ENCODE measurements at places on chromosomes 12 and 14.
A peak's percentile ranks its signal among the peaks of the same experiment; 100 is the strongest.

DNA sequence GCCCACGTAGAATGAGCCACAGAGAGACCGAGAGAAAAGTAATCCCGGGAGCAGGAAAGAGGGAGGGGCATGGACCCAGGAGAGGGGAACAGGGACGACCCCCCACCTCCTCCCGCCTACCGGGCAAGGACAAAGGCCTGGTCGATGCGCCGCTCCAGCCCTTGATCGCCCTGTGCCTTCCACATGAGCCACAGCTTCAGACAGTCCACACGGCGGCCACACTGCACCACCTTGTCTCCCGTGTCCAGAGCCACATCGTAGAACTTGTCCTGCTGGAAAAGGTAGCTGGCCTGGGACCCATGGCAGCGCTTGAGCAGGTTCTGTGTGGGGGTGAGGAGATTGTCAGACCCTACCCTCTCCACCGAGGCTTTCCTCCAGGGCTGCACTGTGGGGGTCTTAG lies 20.5 kb upstream of the ZNF740 start:
- DNase-seq: no peak

DNA sequence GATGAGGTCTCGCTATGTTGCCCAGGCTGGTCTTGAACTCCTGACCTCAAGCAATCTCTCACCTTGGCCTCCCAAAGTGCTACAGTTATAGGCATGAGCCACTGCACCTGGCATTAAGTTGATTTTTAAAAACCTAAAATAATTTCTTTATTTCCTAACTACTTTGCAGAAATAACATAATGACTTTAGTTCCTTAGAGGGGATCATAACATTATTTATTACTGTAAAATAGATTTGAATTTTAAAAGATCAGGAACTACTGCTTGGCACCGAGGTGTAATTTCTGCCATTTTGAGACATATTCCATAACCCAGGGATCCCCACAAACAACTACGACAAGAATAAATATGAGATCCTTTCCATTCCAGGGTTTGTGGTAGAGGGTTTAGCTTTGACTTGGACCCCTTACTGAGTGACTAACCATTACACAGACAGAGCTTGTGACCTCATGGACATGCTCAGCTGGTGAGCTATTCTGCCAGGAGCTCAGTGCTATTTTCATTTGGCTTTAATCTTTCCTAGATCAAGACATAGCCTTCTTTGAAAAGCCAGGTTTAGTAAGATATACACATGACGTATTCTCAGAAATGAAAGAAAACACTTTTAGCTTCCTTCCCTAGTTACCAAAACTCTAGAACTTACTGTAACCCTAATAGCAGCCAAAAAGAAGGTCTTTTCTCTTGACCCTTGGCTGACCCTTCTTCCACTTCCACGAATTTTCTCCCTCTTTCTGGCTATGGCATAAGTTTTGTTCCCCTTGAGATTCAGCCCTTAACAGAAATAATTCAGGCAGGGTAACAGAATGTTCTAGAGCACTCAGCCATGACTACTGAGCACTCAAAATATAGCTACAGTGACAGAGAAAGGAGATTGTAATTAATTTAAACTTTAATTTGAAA lies 75.1 kb upstream of the NUDT4 start:
- no peak for DNase-seq

GRCh38 chr12:18782827-18783226 lies 44.9 kb downstream of the CAPZA3 start:
- DNase-seq: no peak

- DNase-seq: no peak
Observed at GRCh38 chr12:53115891-53116648, 12.8 kb downstream of the SOAT2 start.

DNA sequence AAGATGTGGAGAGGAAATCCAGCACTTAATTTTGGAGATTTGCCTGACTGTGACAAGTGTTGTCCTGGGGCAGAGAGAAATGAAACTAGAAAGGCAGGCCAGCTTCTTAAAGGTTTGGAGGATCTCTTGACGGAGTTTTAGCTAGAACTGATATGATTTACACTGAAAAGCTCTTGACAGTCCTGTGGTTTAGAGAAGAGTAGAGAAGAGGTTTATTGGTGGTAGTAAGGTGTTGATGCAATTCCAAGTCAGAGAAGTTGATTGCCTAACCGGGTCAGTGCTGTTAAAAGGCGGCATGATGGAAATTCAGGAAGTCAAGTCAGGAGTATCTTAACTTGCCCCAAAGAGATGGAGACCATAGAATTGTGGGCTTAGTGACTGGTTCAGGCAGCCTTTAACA lies 89.0 kb upstream of the TRAF3 start:
- DNase-seq: no peak

DNA sequence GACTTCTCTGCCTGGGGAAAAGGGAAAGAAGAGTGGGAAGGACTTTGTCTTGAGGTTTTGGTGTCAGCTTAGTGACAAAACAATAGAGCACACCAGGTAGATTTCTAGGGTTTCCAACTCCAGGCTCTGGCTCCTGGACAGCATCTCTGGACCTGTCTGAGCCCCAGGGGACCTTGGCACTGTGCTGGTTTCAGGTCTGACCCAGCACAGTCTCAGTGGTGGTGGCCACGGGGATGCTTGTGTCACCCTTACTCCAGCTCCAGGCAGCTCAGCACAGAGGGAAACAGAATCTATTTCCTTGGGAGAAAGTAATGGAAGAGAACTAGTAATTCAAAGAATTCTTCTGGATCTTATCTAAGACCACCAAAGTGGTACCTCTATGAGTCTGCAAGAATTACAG lies 11.1 kb upstream of the CKAP4 start:
- no peak for DNase-seq

DNA sequence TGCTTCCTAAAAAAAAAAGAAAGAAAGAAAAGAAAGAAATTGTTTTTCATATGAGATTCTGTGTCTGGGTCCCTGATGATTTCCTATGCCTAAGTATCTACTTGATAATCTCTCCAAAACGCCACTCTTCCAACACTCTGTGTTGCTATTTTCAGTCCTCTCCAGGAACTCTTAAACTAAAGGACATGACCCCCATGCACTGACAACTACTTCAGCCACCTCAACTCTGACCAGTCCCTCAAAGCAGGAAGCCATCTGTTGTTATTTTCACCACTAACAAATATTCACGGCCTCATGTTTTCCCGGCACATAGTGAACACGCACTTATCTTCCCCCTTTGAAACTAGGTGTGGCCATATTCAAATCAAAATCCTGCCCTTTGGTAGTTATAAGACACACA lies 259.3 kb downstream of the PPFIA2 start:
- no peak for DNase-seq

GRCh38 chr12:46267825-46268582 lies 839 bp downstream of the SLC38A1 start:
- peak; percentile 49 for DNase-seq

DNA sequence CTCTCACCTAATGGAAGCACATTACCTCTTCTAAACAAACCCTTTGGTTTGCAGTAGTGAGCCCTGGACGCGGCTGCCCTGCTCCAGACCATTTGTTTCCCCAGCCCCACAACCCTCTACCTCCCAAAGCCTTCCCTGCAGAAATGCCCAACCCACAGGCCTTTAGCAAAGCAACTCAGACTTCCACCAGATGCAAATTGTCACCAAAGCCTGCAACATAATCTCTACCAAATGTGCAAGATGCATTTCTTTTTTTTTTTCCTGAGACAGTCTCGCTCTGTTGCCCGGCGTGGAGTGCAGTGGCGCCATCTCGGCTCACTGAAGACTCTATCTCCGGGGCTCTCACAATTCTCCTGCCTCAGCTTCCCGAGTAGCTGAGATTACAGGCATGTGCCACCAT lies 56.2 kb downstream of the VWF start:
- DNase-seq: no peak

GRCh38 chr14:23209651-23210423 lies 26.4 kb upstream of the SLC7A8 start:
- DNase-seq: no peak

DNA sequence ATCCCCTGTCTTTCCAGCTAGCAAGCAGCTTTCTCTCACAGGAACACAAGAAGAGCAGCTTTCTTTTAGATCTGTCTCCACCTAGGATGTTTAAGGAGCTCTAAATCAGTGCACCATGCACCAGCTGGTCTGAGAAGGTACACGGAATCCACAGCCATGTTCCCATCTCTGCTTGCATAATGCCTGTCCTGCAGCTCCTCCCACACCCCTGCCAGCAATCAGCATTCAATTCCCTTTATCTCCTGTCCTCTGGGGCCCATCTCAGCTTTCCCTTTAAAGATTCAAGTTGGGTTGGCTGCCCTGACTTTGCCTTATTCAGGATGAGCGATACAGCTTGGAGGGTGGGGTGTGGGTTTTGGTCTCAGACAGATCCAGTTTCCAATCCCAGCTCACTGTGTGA lies 826.3 kb downstream of the BCL11B start:
- DNase-seq: no peak

- no peak for DNase-seq
Observed at GRCh38 chr14:104923640-104924420, 849 bp upstream of the PLD4 start.

- DNase-seq: no peak
Observed at GRCh38 chr14:85195872-85196477, 334.0 kb upstream of the FLRT2 start.

DNA sequence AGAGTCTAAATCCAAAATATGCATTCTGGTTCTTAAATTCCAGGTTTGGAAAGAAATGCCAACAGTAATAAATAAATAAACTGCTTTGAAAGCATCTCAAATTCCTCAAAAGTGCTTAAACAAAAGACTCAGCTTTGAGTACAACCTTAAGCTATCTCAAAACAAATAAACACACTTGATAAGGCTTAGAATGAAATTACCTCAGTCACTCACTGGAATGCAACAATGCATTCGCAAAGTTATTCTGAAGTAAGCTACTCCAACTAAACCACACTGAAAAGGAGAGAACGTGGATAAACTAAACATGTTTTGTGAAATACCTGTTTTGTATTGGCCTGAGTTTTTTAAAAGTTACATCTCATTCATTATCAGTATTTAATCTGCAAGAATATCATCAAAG lies 1.2 kb downstream of the SPTSSA start:
- no peak for DNase-seq

GRCh38 chr12:80509781-80510556 lies 65.9 kb downstream of the PTPRQ start:
- DNase-seq: no peak

GRCh38 chr12:6306151-6306550 lies 4.3 kb upstream of the PLEKHG6 start:
- no peak for DNase-seq

DNA sequence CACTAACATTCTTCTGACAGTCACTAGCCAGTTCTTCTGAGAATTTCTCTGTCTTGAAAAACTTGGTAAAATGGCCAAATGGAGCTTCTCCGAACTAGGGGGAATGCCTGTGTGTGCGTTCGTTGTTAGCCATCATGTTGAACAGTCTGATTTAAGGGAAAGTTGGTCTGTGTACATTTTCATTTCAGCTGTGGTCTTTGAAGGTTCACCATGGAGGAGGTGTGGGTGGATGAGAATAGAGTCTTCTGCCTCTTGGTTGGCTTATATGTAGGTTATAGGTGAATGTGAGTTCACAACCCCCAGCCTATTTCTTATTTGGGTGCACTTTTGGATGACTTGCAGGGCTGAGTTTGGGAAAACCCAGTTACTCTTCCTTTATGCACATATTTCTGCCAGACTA lies 12.9 kb downstream of the ETV6 start:
- DNase-seq: no peak

DNA sequence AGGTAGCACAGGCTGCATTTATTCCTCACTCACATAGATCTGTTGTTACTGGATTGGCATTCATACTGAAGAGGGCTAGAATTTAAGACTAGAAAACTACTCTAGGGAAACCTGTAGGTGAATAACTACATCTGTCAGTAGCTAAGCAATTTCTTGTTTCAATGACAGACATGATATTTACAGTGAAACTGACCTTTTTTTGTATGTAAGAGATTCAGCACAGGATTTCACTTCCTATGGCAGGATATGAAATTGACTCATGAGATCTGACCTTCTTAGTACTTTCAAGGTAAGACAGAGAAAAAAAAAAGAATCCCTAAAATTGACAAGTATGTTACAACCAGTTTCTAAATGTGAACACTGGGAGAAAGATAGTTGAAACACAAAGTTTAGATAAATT lies 189.8 kb upstream of the SLC16A7 start:
- no peak for DNase-seq

DNA sequence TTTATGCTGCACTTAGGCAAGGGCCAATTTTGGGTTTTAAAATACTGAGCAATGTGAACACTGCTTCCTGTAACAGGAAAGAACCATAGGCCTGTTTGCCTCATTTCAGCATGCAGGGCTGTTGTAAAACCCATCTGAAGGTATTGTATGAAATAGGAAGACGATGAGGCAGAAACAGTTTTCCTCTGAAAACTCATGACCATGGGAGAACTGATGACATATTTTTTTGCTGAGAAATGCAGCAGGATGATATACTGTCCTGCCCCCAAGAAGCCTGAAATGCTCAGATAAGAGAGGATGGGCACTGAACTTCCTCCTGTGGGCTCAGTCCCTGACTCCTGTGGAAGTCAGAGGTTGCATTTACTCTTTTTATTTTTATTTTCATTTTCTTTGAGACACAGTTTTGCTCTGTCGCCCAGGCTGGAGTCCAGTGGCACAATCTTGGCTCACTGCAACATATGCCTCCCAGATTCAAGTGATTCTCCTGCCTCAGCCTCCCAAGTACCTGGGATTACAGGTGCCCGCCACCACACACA lies 17.4 kb downstream of the PYGL start:
- no peak for DNase-seq

DNA sequence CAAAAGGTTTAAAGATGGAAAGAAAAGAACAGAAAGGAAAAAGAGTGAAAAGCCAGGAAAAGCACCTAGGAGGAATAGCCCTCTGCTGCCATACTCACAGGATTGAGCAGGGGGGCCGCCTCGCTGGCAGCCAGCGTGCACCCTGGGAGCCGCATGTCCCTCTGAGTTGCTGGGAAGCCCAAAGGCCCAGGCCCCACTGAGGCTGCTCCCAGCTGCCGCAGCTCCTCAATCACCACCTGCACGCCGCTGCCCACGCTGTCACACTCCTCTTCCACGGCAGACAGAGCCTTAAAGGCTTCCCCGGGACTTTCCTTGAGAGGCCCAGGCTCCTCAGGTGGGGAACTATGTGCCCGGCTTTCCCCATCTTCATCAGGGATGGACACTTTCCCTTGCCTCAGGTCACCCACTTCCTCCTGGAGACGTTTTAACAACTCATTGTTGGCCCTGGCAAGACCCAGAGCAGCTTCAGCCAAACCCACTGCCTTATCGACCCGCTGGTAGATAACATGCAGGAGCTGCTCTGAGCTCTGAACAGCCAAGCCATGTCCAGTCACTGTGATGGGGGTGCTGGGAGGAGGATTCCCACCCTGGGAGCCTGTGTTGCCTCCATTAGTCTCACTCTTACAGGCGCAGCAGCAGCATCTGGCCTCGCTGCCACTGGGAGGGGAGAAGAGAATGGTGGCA lies 11.5 kb downstream of the C14orf93 start:
- DNase-seq: no peak

DNA sequence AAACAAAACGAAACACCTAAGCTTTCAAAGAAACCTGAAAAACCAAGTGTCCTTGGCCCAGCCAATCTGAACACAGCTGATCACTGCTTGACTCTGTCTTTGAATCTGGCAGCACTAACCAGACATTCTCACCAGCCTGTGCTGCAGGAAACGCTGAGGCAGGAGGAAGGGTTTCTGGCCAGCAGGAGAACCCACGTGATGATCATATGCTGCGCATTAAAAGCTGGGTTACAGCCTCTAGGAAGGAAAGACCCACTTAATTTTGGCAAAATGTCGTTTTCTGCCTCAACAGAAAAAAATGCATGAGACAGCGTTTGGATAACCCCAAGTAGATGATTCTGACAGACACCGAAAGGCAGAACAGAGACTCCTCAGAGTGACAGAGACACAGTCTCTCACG lies 9.8 kb downstream of the APPL2 start:
- no peak for DNase-seq

- DNase-seq: no peak
Observed at GRCh38 chr12:105417732-105418131, 87.2 kb downstream of the C12orf75 start.

Data from activated naive CD4-positive, alpha-beta T cell treated with Interleukin-2 at 50 U/mL for 16 hours (primary cell).